Coronary artery (tissue), 2 donors: ENCODE measurements at places on chromosomes 12 and 14.

DNA sequence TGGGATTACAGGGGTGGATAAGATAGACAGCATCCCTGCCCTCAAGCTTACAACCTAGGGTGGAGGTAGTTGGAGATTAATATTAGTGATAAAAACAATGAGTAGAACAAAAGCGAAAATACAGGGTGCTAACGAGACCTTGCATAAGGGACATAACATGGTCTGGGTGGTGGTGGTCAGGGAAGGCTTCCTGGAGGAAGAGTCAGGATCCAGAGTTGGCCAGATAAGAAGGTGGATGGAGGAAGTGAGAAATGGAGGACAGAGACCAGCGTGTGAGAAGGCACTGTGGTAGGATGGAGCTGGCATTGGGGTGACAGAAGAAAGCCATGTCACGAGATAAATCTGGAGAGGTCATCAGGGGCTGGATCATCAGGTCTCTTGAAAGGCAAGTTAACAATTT, 19.2 kb downstream of the NOS1 start:
- no peak for DNase-seq

DNA sequence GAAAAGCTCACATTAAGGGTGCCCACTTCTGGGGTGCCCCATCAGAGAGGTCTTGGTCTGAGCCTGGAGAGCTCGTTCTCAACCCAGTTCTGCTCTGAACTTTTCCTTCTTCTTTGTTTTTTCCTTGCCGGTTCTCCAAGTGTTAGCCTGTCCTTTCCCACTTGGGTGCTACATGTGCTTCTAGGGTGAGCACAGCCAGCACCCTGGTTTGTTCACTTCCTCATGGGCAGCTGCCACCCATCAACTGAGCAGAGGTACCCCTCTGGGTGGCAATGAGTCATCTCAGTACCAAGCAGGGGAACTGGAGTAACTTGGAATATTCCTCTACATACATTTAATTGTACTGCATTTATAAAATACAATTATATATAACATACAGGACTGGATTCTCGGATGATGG, 3.9 kb upstream of the SYNE3 start:
- DNase-seq, result no peak

GRCh38 chr14:51644217-51644933, 7.3 kb upstream of the FRMD6 start:
- no peak for DNase-seq

DNA sequence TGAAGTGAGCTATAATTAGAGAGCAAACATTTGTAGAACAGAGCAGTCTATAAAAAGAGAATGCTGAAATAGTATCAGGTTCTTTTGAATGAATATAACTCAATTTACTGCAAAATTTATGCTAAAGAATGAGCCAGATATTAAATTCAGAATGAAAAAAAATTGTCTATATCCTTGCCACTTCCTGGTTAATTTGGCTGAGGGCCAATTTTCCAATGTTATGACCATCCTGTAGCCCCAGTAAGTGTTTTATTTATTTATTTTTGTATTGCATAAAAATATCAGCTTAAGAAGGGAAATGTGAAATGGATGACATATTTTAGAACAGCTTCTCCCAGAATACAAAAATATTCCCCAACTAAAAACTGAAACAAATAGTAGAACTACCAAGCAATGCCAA, 263.4 kb downstream of the SOX5 start:
- DNase-seq, result no peak

DNA sequence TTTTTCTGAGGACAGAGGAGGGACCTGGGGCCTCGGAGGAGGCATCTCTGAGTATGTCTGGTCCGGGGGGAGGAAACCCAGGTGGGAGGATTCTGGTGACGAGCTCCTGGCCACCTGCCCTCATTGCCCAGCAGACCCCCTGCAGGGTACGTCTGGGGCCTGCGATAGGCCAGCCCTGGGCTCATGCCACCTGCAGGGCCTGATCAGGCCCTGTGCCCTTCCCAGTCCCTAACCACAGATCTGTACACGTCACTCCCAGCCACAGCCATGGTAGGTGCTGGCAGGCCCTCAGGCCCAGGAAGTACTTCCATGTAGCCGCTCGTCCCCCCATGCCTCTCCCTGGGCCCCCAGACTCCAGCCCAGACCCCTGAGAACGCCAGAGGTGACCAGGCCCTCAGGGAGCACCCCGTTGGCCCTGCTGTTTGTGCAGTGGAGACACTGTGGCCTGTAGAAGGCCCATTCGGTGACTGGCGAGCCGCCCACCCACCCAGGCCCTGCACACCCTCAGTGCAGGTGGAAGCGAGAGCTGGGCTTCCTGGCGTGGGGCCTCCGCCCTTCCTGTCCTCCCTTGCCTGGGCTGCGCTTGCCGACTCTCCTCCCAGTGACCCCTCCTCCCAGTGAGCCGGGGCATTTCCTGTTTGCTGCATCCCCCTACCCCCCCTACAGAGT, 5.7 kb downstream of the INF2 start:
- DNase-seq, result no peak
